T-helper 22 cell (primary cell): ENCODE measurements at places on chromosomes 2 and 18.

GRCh38 chr2:105387225-105387624, 11.6 kb downstream of the FHL2 start:
- no peak for DNase-seq

DNA sequence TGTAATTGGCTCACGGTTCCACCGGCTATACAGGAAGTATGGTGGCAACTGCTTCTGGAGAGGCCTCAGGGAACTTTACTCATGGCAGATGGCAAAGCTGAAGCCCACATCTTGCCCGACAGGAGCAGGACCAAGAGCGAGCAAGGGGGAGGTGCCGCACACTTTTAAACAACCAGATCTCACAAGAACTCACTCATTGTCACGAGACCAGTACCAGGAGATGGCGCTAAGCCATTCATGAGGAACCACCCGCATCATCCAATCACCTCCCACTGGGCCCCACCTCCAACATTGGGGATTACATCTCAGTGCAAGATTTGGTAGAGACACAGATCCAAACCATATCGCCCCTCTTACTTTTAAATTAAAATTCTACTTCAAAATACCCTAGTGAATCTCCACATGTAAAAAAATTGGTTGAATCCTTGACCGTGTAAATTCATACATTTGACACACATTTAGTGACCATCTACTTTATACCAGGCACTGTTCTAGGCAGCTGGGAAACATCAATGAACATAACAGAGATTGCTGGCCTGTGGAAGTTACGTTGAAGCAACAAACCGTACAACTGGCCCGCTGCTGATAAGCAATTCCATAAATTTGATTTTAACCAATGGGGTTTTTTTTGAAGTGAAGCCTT, 87.6 kb downstream of the ALPK2 start:
- DNase-seq, result peak; percentile 2

GRCh38 chr2:54673501-54673998, 49.9 kb upstream of the EML6 start:
- no peak for DNase-seq

GRCh38 chr2:218130377-218130776, 4.5 kb downstream of the CXCR2 start:
- no peak for DNase-seq

DNA sequence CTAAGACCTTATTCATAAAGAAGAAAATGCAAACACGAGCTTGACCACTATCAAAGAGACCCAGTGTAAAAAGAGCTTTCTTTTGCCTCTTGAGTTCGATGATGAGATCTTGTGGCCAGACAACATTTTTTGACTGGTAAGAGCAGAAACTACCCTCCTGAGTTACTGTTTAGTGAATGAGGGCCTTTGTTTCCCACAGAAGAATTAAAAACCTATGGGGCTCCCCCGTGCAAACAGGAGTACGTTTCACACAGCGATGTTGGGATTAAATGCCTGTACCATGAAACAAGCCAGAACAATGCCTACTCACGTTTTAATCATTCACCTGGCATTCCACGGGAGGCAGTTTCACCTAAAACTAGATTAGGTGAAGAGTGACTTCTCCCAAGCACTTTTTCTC, 36.0 kb downstream of the MYCN start:
- DNase-seq, result no peak

DNA sequence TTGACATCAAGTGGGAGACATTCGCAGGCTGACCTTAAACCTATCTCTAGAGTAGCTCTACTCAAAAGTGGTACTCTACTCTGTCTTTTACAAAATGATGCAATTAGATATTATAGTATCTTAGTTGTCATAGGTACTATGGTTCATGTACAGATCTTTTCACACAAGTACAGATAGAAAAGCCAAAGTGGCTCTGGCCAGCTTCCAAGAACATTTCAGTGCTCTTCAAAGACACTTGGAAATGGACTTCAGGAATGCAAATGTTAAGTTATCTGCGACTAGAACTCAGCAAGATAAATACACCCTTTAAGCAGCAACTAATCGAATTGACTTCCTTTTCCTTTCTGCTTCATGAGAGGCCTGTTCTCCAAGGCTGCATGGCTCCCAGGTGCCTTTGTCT, 718.7 kb upstream of the FAM98A start:
- no peak for DNase-seq

GRCh38 chr2:238431-238830, 25.4 kb downstream of the SH3YL1 start:
- DNase-seq, result no peak

- DNase-seq, result no peak
These were observed 74.0 kb downstream of the NRXN1 start for GRCh38 chr2:50957896-50958295.

GRCh38 chr2:170354855-170355780, 177.2 kb downstream of the MYO3B start:
- no peak for DNase-seq

- DNase-seq, result no peak
These were observed 44.3 kb upstream of the FBXO11 start for GRCh38 chr2:47950340-47951301.

DNA sequence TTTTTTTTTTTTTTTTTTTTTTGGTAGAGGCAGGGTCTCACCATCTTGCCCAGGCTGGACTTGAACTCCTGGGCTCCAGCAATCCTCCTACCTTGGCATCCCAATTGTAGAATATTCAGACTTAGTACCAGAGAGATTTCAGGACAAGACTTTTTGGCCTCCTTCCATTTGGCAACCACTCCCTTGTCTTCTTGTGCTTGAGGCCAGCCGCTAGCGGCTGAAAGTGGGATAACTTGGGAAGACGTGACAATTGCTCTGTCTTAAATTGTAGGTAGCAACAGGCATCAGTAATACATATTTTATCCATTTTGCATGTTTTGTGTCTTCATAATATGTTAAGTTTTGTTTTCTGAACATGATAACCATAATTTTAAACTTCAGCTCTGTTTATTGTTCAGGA, 53.3 kb upstream of the TTN start:
- DNase-seq, result no peak

DNA sequence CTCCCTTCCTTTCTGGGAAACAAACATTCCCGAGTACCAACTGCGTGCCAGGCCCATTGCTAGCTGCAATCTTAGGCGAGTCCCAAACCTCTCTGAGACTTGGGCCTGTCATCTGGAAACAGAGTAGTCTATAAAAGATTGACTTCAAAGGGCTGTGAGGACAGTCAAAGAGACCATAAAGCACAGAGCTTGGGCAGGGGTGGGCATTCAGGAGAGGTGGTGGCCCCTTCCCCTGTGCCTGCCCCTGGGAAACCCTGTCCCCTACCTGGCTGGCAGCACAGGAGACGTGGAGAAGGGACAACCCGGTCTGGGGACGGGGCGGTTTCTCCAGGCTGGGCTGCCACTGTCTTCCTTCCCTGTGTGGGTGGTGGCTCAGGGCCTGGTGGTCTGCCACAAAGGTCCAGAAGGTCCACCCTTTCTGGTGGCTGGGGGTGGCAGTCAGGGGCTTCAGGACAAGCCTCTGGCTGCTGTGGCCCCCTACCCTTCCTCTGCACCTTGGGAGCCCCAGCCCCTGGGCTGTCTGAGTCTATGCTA, 33.9 kb upstream of the FOSL2 start:
- no peak for DNase-seq

- no peak for DNase-seq
These were observed 53.5 kb upstream of the RMDN2 start for GRCh38 chr2:37871456-37872191.

- DNase-seq, result no peak
These were observed 27.5 kb downstream of the TMEM18 start for GRCh38 chr2:649426-650342.

DNA sequence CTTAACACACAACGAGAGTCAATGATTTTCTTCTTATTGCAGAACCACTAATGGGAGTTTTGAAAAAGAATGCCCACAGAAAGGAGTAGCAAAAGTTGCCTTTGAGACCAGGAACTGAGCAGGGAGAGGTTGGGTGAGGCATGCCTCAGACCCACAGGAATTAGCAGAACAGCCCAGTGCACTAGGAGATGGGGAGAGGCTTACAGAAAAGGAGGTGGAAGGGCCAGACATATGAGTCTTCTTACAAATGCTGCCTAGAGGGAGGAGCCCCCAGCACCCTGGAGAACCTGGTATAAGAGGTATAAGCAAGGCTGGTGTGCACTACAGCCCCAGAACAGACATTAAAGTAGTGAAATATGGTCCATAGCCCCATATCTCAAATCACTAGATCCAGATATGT, 162.0 kb downstream of the DTNA start:
- no peak for DNase-seq

GRCh38 chr2:168062054-168062453, 185.3 kb downstream of the STK39 start:
- DNase-seq, result no peak

DNA sequence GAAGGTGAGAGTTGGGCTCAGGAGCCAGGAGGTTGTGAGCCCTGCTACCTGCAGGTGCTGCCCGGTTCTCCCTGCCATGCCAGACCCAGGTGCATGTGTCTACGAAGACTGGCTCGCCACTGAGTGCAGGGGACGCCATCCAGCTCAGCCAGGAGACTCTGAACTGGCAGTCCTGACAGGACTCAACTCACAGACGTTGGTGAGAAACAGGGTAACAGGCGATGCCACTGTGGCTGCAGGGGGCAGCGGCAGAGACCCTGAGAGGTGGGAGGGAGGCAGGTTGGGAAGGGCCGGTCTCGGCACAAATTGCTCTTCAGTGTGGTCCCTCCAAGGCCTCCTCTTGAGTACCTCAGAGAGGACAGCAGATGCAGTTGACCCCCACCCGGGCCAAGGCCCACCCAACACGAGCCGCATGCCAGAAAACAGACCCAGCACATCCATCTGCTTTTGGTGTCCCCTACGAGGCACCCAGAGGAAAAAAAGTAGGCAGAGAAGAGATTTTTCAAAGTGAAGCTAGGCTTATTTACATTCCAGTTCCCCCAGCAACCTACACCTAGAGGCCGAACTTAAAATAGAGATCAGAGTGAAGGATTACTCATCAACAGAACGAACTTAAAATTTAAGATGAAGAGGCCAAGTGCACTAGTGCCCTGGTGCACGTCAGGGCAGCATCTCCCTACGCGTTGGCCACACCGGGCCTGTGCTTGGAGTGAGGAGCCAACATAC, 184.8 kb downstream of the SEPTIN10 start:
- DNase-seq, result no peak

DNA sequence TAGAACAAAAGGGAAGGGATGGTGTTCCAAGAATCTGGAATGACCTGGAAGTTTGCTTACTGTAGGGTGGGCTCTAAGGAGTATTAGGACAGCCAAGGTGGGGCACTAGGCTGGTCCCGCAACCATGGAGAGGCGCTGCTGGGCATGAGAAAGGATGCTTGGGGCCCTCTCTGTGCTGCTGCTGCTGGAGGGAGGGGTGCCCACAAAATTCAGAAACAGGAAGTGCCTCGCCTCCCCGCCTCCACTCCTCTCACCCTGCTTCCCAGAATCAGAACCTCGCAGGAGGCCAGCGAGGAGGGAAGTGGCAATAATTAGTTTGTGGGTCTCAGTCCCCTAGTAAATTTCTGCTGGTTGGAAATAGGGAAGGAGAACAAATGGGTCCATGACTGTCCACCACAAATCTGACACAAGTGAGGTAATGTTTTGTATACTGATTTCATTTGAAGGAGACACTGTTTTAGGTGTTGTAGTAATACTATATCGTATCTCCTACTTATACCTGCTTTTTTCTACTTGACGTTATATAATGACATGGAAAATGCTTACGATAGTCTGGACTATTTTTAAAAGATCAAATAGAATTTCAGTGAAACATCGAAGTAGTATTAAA, 7.9 kb upstream of the PDCL3 start:
- peak; percentile 4 for DNase-seq

- no peak for DNase-seq
These were observed 179.5 kb upstream of the ID2 start for GRCh38 chr2:8502316-8502715.

DNA sequence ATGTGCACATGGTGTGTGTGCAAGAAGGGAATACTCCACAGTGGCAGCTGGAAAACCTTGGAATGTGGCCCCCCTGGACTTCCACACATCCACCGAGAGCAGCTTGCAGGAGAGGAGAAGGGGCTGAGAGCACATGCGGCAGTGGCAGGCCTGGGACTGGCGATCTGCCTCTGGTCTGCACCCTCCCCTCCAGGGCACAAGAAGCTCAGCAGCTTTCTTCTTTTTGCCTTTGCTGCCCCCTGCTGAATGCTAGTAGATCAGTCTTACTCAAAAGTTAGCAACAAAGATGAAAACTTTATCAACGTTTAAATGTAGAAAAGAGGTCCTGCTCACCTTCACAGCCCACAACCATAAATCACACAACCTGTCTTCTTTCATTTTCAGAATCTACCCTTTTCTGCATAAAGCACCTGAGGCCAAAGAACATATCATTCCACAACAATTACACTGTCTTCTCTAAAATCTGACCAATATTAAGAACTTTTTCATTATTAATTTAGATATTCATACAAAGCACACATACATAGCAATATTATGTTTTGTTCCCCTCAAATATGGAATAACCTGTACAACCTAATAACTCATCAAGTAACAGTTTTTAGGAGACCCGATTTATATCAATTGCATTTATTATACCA, 34.6 kb downstream of the TGFBRAP1 start:
- no peak for DNase-seq

DNA sequence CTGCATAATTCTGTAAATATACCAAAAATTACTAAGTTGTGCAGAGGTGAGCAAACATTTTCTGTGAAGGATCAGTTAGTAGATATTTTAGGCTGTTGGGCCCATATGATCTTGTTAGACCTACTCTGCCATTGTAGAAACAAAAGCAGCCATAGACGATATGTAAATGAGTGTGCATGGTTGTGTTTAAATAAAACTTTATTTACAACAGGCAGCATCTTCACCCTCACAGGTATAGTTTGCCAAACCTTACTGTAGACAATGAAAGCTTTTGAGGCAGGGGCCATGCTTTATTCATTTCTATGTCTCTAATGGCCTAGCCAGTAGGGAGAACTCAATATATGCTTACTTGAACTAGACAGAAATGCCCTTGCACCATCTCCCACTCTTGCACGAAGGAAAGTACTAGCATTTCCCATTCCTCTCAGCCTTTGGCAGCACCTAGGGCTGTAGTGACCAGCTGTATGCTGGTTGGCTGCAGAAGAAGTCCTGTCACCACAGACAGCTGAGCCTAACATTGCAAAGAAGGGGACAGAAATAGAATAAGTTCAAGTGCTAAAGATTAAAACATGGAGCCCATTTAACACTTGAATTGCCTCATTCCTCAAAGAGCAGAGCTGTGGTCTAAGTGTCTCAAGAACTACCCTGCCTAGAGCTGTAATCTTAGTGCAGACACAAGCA, 305.1 kb upstream of the MGAT5 start:
- DNase-seq, result no peak

GRCh38 chr18:3107740-3108151, 94.8 kb upstream of the LPIN2 start:
- no peak for DNase-seq

DNA sequence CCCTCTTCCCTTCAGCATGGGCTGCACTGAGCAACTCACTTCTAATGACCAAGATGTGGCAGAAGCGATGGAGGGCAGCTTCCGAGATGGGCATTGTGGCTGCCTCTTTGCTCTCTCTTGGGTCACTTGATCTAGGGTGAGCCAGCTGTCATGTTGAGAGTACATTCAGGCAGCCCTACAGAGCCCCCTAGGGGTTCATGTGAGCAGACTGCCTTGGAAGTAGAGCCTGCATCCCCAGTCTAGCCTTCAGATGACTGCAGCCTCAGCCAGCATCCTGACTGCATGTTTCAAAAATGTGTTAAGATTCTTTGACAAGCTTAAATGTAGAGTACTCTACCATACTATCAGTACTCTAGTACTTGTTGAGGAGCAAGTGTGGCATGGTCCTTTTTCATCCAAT, 143.9 kb downstream of the NCK2 start:
- no peak for DNase-seq
